Activated CD8-positive, alpha-beta memory T cell treated with anti-CD3 and anti-CD28 coated beads, Interleukin-2, amount 50 U/mL, for 4 hours (primary cell): ENCODE measurements at places on chromosomes 11 and 22.

GRCh38 chr11:76336597-76336996 lies 44.3 kb downstream of the THAP12 start:
- no peak for DNase-seq

DNA sequence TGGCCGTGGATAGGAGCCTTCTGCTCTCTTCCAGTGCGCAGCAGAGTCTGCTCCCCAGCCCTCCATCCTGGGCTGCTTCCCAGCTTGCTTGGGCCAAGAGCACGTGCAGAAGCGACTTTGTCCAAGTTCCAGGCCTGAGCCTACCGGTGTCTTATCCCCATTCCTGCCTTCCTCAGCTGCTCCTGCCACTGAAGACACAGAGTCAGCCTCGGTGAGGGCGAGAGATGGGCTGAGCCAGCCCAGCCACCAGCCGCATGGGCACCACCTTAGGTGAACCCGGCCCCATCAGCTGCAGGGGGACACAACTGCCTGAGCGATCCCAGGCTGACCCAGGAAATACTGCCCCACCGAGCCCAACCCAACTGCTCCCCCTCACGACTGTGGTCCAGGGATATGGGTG lies 847.8 kb downstream of the TBC1D22A start:
- DNase-seq: no peak

DNA sequence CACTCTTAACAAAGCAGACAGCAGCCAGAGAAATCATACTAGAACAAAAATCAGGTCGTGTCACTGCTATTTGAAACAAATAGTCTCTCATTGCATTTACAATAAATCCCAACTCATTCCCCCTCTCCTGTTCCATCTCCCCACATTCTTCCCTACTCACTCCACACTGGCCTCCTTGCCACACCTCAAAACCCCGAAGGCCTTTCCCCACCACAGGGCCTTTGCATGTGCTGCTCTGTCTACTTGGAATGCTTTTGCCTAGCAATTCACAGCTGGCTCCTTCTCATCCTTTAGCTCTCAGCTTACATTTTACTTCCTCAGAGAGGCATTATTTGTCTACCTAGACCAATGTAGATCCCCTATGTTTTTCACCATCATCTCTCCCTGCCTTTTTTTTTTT lies 6.3 kb upstream of the THOC5 start:
- no peak for DNase-seq

GRCh38 chr11:10673501-10674062 lies 20.0 kb downstream of the IRAG1 start:
- DNase-seq: no peak

GRCh38 chr11:134097166-134097565 lies 28.3 kb downstream of the JAM3 start:
- DNase-seq: no peak

GRCh38 chr11:65401073-65401802 lies 14.8 kb downstream of the FRMD8 start:
- DNase-seq: no peak

DNA sequence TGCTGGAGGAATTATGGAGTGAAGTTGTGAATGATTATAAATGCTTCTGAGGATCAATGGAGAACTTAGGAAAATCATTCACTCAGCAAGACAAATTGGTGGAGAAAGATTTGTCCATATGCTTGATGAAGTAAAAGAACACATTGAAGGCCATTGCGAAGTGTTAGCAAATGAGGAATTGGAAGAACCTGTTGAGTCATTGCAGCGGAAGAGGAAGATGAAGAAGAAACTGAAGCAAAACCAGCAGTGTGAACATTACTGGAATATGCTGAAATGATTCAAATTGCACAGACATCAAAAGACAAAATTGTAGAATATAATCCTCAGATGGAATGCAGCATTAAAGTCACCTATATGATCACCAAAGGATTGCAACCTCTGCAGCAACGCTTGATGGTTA lies 168.1 kb downstream of the ADAMTS15 start:
- no peak for DNase-seq

DNA sequence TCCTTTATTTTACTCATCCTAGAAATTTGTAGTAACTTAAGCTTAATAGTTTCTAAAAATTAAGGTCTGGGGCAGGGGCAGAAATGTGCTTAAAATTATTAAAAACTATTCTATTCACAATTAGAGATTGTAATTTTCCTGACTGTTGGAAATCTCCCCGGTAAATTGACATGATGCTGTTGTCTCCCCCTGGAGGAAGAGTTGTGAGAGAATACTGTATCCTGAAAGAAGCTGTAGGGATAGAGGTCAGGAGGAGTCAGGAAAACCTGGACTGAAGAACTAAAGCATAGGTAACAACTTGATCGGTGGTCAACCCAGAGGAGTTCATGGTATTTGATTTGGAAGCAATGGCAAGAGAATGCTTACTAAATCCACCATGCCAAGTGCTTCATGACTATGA lies 16.2 kb upstream of the ESAM start:
- no peak for DNase-seq

- peak; percentile 5 for DNase-seq
Measured at GRCh38 chr11:1943977-1944376, 3.2 kb upstream of the MRPL23 start.

DNA sequence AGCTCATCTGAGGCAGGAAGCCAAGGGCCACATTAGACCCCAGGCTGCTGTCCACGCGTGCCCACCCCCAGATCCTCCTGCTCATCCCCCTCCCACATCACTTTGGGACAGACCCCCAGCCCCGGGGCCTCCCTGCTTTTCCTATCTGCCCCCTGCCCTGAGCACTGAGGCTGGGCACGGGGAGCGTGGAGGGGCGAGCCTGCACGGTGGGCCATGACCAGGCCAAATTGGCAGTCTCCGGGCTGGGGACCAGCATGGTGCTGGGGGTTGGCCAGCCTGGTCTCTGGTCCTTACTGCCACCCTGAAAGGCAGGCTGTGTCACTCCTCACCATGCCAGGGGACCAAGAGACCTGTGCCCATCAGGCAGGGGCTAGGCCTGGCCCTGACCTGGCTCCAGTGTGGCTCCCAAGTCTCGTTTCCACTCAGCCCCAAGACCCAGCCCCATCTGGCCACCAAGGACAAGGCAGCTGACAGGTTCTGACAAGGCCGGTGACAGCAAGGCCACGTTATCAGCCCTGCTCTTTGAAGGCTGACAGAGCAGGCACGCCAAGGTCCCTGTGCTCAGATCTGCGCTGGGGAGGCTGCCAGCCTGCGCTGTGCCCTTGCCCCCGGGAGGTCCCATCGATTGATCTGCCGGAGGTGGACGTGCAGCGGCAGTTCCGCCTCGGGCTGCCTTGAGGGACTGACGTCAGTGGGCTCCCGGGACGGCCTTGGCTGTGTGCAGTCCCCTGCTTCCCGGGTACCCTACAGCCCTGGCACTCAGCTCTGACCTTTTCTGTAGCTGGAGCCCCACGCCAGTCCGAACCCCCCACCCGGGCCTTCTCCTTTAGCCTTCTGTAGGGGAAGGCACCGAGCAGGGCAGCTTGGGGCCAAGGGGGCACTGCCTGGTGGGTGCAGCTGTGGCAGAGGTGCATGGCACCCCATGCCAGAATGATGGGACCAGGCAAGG lies 3.6 kb downstream of the TNNI2 start:
- DNase-seq: no peak

- no peak for DNase-seq
Measured at GRCh38 chr11:69493931-69494821, 12.7 kb downstream of the LINC01488 start.

DNA sequence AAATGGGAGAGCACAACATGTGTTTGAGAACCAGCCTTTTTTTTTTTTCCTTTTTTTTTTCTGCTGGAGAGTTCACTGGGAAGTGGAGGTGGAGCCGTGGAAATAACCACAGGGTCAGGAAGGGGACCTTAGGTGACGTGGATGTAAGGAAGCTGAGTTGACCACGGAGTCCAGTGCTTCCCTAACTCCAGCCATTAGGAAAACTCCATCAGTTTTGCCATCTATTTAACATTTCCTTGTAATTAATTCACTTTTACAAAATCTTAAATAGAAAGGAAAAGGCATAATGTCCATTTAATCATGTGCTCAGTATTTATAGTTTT lies 2.0 kb upstream of the CDK2AP2 start:
- no peak for DNase-seq
